Fibroblast of skin of left biceps (primary cell): ENCODE measurements at places on chromosomes 11 and 22.
A peak's percentile ranks its signal among the peaks of the same experiment; 100 is the strongest.

DNA sequence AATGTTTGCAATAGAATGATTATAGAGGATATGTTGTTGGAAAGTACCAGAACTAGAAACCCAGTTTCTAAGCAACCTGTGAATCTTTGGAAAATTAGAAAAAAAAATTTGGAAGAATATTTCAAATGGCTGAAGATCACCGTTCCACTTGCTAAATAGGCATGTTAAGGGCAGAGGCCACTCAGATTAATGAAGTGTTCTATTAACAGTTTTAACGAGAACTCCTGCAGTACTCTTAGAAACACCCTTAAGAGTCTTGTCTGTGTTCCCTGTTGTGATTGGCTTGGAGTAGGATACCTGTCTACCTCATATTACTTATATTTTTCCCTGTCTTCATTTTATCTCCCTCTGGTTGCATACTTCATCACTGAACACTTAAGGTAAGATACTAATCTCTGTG lies 4.6 kb downstream of the C11orf54 start:
- no peak for DNase-seq

DNA sequence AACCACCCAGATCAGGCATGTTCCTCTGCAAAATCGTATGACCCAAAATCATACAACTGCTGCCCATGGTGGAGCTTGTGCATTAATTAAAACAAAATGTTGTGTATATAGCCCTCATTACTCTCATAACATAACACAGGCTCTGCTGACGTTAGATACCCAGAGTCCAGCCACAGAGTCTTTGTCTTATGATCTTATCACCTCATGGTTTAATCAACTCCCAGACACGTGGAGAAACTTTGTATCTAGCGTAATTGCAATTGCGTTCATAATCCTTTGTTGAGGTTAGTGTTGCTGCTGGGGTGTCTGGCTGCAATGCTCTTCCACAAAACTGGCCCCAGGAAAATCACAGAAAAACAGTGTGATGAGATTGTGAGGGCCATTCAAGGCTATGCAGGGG lies 5.0 kb upstream of the APOL1 start:
- DNase-seq: no peak

- DNase-seq: no peak
These were observed 346.8 kb downstream of the JRKL start for GRCh38 chr11:96736601-96737000.

- peak; percentile 73 for DNase-seq
These were observed 5.2 kb downstream of the TEAD1 start for GRCh38 chr11:12679471-12679870.

GRCh38 chr11:85595285-85595884 lies 31.8 kb downstream of the DLG2 start:
- no peak for DNase-seq

GRCh38 chr22:25802018-25802417 lies 60.0 kb downstream of the MYO18B start:
- no peak for DNase-seq
